ENCODE measurements at places on chromosomes 4 and X.

GRCh38 chr4:5101571-5101970 is 50.3 kb downstream of the STK32B start:
- no peak for DNase-seq

GRCh38 chr4:123892368-123892976 is 495.9 kb downstream of the SPRY1 start:
- DNase-seq = peak; percentile 28

- no peak for DNase-seq
Observed at GRCh38 chr4:41241919-41242318, 14.8 kb upstream of the UCHL1 start.

DNA sequence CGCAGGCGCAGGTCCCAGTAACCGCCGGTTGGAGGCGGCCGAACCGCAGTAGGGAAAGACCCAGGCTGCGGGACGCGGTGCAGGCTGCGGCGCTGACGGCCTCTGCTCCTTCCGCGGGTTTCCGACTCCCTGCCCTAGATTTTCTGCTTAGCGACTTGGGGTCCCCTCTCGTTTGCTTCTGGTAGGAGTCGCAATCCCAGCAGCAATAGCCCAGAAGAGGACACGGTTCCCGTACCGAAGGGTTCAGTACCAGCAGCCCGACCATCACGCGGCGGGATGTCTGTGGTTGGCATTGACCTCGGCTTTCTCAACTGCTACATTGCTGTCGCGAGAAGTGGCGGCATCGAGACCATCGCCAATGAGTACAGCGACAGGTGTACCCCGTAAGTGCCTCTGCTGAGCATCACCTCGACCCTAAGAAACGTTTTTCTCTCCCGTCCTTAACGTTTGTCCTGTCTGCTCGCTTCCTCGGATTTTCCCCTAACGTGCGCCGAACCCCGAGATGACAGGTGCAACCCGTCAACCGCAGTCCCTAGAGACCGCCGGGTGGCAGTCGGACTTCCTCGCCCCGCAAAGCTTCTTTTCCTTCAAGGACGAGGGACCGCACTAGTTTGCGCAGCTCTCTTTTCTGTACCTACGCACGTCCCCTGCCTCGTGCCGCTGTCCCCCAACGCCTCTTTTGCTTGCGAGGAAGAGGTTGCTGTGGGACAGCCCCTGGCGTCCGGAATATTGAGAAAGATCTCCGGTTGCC is at the start of gene HSPA4L:
TSS of gene HSPA4L (plus strand) at position 48 of the 751 bp plus-strand sequence. CDS start at position 277, 229 bp downstream.
- DNase-seq = peak; percentile 11
